Stimulated activated naive CD4-positive, alpha-beta T cell treated with Interleukin-2 at 50 U/mL for 16 hours (primary cell): ENCODE measurements at places on chromosomes 12 and 14.

GRCh38 chr14:69048456-69048855 lies 69.4 kb upstream of the ACTN1 start:
- no peak for DNase-seq

DNA sequence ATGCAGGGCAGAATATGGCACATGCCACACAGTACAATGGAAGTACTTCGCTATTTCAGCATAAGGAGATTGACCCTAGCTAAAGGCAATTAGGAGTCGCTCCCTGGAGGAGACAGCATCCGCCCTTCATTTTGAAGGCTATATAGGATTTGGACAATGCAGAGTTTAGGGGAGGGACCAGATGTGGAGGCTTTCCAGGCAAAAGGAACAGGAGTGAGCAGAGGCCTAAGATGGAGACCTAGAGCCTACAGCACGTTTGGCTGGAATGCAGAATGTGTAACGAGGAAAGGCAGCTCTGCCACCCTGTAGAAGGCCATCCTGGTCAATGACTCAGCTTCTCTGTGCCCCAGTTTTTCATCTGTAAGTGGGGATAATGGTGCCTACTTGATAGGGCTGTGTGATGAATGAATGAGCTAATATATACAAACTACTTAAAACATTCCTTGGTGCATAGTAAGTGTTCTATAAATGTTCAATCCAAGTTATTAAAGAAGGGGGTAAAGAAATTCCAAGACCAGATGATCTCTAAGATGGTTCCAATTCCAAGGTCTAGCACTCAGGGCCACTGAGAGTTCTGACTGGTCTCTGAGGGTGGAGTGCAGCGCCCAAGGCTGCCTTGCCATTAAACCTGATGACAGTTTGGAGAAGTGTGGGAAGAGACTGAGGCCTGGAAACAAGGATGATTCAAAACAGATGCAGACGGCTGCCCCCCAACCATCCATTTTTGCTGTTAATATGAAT lies 54.3 kb upstream of the FRMD6 start:
- no peak for DNase-seq

DNA sequence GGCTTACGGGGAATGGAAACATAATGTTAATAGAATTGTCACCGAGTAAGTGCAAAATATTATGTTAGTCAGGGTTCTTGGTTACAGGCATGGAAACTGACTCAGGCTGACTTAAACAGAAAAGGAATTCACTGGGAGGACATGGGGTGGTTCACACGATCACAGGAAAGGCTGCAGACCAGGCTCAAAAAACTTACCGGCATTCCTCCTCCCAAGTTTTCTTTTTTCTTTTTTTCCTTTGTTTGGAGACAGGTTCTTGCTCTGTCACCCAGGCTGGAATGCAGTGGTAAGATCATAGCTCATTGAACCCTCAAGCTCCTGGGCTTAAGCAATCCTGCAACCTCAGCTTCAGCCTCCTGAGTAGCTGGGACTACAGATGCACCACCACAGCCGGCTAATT lies 11.9 kb upstream of the UBE2N start:
- no peak for DNase-seq

GRCh38 chr12:25152055-25152454 lies 42.9 kb downstream of the DNAI7 start:
- no peak for DNase-seq

DNA sequence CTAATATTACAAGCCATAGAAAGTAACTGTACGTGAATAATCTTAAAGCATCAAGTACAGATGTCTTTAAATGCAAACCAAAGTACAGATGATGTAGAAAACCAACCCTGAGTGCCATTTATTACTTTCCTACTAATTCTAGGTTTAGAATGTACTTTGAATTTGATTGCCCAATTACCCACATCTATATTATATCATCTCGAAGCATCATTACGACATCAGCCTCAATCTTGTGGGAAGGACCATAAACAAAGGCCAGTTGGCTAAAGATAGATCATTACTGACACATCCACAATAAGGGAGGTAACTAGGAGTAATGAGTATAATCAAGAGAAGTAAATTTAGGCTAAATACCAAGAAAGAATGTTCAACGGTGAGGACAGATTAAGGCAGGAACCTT lies 478.9 kb downstream of the BCAT1 start:
- no peak for DNase-seq

DNA sequence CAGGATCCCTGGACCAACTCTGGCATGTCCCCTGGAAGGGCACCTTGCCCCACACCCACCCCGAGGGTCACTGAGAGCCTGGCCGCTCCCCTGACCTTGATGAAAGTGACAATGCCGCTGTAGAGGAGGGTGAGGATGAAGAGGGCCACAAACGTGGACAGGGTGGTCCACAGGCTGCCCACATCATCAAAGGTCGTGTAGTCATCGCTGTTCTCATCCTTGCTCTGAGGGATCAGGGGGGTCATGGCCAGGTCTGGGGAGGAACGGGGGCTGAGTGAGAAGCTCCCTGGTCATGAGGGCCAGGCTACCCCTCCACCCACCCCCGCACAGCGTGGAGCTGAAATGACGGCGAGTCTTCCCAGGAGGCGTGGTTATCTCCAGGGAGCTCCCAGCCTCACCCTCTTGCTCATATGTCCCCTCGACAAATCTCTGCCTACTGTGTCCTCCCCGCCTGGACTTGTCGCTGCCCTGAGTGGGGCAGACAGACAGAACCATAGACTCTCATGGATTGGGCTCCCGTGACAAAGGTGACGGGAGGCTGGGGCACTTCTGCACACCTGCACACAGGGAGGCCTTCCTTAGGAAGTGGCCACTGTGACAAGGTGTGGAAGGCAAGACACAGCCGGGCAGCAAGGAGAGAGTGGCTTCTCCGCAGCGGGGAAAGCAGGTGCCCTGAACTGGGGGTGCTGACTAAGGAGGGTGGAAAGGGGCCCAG lies 311.1 kb downstream of the TMEM121 start:
- DNase-seq, result no peak
